ENCODE measurements at places on chromosomes 2 and 18.

GRCh38 chr2:69753659-69754363, 11.9 kb downstream of the ANXA4 start:
- no peak for DNase-seq

DNA sequence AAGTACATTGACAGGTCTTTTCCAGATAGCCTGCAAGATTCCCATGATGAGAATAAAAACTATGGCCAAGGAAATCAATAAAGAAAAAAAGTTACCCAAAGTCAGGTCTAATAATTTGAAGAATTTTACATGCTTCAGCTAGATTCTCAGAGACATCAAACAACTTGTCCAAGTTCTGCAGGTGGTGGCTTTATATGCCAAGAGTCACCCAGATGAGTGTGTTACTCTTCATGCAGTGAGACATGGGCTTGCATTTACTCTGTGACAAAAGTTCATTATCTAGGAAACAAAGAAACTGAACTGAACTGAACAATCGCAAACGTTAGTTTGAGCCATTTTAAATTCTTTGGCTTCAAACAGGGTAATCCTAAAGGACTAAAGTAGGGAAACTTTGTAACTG, 548.5 kb upstream of the SYT4 start:
- no peak for DNase-seq

DNA sequence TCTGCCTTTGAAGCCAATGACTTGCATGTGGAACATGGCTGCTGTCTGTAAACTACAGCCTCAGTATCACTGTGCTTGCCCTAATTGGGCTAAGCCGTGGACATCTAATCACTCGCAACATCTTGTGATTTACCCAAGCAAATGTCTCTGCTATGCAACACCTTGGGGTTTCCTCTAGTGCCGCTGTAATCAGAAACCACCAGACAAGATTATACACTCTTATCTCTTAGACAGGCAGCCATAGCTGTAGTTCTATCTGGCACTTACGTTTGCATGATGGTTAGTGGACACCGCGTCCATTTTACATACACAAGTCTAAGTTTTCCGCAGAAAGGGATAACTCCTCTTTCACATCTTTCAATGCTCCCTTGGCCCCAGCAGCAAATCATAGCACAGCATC, 204.3 kb upstream of the CCDC68 start:
- no peak for DNase-seq

- DNase-seq = no peak
Observed at GRCh38 chr2:181523756-181524155, 66.6 kb downstream of the ITGA4 start.

GRCh38 chr2:127475788-127476187, 50.5 kb downstream of the IWS1 start:
- DNase-seq = no peak

DNA sequence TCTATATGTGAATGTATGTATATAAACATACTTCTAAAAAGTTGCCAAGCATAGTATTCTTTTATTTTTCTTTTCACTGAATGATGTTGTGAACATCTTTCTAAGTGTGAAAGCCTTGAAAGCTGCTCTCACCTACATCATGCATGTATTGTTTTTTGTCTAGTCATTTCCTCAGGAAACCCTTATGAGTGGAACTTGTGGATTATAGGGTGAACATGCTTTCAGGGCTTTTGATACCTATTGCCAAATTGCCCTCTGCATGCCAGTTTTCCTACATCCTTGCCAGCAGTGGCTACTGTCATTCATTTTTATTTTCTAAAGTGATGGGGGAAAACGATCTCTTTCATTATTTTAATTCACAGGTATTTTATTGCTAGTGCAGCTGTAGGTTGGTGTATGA, 78.3 kb downstream of the ADAM23 start:
- DNase-seq = no peak

GRCh38 chr18:7191736-7192135, 39.2 kb upstream of the LRRC30 start:
- no peak for DNase-seq

GRCh38 chr2:234579231-234579962, 82.5 kb upstream of the ARL4C start:
- no peak for DNase-seq

GRCh38 chr18:62436636-62437234, 86.1 kb upstream of the ZCCHC2 start:
- no peak for DNase-seq

DNA sequence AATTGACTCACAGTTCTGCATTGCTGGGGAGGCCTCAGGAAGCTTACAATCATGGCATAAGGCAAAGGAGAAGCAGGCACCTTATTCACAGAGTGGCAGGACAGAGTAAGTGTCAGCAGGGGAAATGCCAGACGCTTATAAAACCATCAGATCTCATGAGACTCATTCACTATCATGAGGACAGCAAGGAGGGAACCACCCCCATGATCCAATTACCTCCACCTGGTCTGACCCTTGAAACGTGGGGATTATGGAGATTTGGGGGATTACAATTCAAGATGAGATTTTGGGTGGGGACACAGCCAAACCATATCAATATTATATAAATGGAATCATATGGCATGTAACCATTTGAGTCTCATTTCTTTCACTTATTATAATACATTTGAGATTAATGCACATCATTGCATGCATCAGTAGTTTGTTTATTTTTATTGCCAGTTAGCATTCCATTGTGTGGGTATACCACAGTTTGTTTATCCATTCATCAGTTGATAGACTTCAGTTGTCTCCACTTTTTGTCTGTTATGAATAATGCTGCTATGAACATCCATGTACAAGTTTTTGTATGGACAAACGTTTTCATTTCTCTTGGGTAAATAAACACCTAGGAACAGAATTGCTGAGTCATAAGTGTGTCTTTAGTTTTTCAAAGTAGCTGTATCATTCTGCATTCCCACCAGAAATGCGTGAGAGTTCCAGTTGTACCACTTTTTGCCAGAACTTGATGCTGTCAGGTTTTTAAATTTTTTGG, 5.8 kb upstream of the SRBD1 start:
- no peak for DNase-seq

DNA sequence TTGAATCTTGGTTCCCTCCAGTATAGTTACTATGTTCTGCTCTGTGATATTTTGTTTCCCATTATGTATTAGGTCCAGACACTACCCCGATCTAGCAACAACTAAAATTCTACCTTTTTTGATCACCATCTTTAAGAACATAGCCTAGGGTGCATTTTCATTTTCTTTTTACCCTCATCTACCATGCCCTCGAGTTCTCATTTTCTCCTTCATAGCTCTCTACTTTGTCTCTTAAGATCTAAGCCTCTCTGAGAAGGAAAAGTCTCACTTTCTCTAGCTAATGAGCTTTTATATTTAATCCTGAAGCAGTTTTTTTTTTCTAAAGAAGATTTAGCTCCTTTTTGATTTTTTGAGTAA, 1089.4 kb upstream of the SLC39A10 start:
- no peak for DNase-seq

- no peak for DNase-seq
Observed at GRCh38 chr2:199191461-199191860, 266.3 kb downstream of the SATB2 start.

GRCh38 chr2:122194546-122194945, 439.1 kb downstream of the TSN start:
- no peak for DNase-seq

GRCh38 chr2:164794432-164795231, 47.0 kb downstream of the COBLL1 start:
- no peak for DNase-seq

GRCh38 chr2:106322281-106322680, 128.2 kb upstream of the UXS1 start:
- DNase-seq = no peak

All from stimulated activated CD4-positive, alpha-beta T cell treated with anti-CD3 and anti-CD28 coated beads, Interleukin-12 subunit alpha, Interleukin-12 subunit beta, amount 100 ng/mL, for 4 hours (primary cell).